ENCODE measurements at places on chromosomes 2 and 18.

GRCh38 chr2:229090225-229090624 is 180.9 kb downstream of the PID1 start:
- DNase-seq, result no peak

- no peak for DNase-seq
Measured at GRCh38 chr2:161576421-161576820, 47.8 kb upstream of the SLC4A10 start.

GRCh38 chr2:239590995-239591915 is 190.4 kb upstream of the HDAC4 start:
- DNase-seq, result no peak

- DNase-seq, result no peak
Measured at GRCh38 chr2:66596256-66596655, 161.3 kb downstream of the MEIS1 start.

GRCh38 chr2:37576831-37577230 is 94.6 kb downstream of the CDC42EP3 start:
- no peak for DNase-seq

- no peak for DNase-seq
Measured at GRCh38 chr2:38158378-38159118, 82.6 kb upstream of the CYP1B1 start.

DNA sequence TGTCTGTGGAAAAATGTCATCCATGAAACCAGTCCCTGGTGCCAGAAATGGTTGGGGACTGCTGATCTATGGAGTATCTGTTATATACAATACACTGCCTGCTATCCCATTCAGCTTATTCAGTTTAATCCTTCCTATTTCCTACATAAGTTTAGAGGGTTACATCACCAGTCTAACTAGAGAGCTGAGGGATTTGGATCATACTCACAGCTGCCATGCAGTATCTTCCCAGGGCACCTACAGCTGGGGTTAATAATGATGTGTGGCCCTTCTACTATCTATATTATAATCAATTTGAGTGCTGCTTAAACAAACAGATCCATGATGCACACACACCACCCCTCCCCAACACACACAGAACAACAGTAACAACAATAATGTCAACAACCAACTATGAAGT is 524.0 kb downstream of the LRRTM4 start:
- no peak for DNase-seq

GRCh38 chr2:70494293-70494886 is 59.2 kb downstream of the TGFA start:
- no peak for DNase-seq

Measured in NCI-H187 treated with DMSO at 0.1 percent for 48 hours (cell line).